T follicular helper cell (primary cell): ENCODE measurements at places on chromosomes 11 and 22.

- DNase-seq = no peak
These were observed 25.9 kb upstream of the CCDC34 start for GRCh38 chr11:27388869-27389268.

DNA sequence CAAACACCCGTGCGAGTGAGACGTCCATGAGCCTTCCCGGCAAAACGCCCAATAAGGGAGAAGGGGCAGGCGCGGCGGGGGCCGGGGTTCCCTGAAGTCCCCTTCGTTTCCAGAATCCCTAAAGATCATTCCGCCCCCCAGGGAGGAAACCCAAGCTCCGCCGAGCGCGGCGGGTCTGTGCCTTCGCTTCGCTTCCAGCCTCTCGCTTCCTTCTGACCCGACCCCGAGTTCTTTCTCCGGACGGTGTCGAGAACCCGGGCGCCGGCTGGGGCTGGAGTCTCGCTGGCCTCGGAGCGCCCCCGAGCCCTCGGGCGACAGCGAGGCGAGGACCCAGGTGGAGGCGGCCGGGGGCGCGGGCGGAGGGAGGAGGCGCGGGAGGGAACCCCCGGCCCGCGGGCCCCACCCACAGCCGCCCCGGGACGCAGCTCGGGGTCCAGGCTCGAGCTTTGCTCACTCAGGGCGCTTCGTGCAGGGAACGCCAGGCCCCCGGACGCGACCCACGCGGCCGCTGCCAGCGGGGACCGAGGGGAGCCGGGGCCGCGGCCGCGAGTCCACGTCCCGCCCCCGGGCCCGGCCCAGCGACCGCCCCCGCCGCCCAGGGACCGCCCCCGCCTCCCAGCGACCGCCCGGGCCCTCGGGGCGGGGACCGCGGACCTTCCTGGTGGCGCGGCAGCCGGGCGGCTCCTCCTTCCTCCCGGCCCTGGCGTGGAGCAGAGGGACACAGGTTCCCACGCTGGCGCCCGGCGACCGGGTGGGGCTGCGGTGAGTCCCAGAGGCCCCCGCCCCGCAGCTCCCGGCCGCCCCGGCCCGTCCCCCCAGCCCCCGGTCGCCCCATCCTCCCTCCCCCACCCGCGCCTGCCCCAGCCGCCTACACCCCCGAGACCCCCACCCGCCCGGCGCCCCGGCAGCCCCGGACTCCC lies at the start of gene PGGHG:
Gene PGGHG, plus strand, starts transcription at position 649 of the 920 bp plus-strand sequence. CDS start 691 bp downstream, outside the sequence.
- no peak for DNase-seq

DNA sequence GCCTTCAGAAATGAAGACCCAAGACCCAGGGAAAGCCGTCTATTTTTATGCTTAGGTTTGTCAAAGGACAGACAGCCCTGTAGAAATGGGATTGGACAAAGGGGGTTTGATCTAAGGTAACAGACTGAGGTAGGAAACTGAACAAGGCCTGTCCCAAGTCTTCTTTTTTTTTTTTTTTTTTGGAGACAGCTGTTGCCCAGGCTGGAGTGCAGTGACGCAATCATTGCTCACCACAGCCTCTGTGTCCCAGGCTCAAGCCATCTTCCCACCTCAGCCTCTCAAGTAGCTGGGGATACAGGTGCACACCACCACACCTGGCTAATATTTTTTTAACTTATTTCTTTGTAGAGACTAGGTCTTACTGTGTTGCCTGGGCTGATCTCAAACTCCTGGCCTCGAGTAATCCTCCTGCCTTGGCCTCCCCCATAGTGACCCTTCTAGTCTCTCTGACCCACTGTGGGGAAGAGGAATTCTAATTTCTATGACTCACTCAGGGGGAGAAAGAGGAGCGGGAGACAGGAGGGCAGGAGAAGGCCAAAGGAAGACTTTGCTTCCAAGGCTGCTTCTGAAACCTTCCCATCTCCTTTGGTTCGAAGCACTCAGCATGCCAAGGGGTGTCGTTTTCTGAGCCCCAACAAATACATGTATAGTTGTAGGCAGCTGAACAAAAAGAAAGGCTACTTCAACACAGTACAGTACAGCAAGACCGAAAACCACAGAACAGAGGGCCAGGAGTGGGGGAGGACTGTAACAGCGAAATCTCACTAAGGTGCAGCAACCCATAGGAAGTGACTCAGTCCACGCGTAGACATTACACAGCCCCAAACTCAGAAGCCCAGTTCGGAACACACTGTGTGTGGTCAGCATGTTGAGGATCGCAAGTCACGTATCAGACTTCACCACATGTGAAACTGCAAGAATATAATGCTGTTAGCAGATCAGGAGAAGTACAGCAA lies 872 bp downstream of the TMA7B start:
- no peak for DNase-seq

- no peak for DNase-seq
These were observed 8.7 kb upstream of the LAYN start for GRCh38 chr11:111531687-111532364.
